ENCODE measurements at places on chromosomes 3 and 15.

GRCh38 chr15:74906067-74906449 lies 593 bp downstream of the FAM219B start:
- DNase-seq: no peak

DNA sequence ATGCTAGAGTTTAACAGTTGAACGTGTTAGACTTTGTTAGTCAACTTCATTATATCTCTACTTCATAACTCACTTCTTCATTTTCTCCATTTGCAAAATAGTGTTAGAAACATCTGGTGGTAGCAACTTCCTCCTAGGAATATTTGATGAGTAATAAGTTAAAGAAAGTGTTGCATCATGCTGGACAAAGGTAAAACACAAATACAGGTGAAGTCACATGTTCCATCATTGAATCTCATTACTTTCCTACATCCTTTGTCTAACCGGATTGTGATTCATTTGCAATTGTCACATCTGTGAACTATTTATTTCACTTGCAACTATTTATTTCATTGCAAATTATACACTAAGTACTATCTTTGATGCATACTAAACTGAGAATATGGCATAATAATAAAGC lies 186.5 kb downstream of the TUSC7 start:
- DNase-seq: no peak

DNA sequence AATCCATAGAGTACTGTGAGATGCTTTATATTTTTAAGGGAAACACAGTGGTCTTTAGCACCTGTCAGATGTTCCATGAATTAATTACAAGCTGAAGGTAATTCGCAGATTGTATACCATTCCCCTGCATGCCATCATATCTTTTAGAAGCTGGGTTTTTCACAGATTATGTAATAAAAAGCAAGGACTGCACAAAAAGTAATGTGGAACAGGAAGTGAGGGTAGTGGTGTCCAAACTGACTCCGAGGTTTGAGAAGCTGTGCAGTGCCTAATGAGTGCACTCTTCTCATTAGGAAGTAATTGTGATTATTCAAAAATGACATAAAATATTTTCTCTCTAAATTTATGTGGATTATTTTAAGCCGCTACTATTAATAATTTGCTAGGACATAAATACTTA lies 123.2 kb downstream of the GOLIM4 start:
- no peak for DNase-seq

GRCh38 chr3:94070341-94070911 lies 7.6 kb downstream of the NSUN3 start:
- no peak for DNase-seq

DNA sequence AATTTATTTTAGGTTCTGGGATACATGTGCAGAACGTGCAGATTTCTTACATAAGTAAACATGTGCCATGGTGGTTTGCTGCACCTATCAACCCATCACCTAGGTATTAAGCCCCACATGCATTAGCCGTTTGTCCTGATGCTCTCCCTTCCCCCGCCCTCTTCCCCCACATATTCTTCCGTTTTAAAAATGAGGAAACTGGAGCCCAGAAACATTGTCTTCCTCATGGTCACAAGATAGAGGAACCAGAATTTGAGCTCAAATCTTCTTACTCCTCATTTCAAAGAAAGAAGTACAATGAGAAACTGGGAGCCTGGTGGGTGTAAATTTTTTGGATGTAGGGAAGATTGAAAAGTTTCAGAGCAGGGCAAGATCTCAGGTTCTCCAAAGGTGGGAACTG lies 56.1 kb upstream of the USP3 start:
- DNase-seq: no peak
